ENCODE measurements at places on chromosomes 1 and 21. TPM values are rescaled to one million over a fixed set of nuclear protein-coding genes. Genes with fewer than 3 reads are reported as not detected.

GRCh38 chr21:37224861-37225839, 42.0 kb downstream of the VPS26C start:
- H3K27me3 ChIP-seq = no peaks in the 10 kb centered on the region
- peaks cover 25% of the 10 kb centered on the region for H3K36me3 ChIP-seq
- peaks cover 2% of the 10 kb centered on the region for H3K4me1 ChIP-seq
- DNase-seq = no peak
- H3K27ac ChIP-seq = no peak overlapping the region

- no peaks in the 10 kb centered on the region for H3K4me1 ChIP-seq
- H3K27me3 ChIP-seq = no peaks in the 10 kb centered on the region
- no peak for DNase-seq
- no peaks in the 10 kb centered on the region for H3K36me3 ChIP-seq
- no peak overlapping the region for H3K4me3 ChIP-seq
Measured at GRCh38 chr1:98988904-98989555, 15.6 kb downstream of the PLPPR5 start.

DNA sequence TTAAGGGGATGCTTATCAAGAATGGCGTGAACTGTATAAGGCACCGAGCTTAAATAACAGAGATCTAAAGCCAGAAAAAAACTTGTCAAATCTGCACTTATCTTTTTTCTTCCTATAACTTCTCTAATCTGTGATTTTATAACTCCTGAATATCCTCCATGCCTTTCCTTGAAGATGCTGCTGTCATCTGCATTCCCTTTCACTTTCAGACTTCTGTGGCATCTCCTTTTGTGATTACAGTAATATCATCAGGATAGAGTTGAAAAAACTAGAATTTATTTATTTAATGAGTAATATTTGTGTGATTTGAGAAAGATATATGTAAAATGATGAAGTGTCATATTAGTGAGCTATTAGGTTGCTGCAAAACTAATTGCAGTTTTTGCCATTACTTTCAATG, 357.8 kb upstream of the PTBP2 start:
- H3K4me1 ChIP-seq = no peaks in the 10 kb centered on the region
- H3K4me3 ChIP-seq = no peak overlapping the region
- no peak overlapping the region for H3K27ac ChIP-seq
- no peaks in the 10 kb centered on the region for H3K36me3 ChIP-seq
- no peaks in the 10 kb centered on the region for H3K27me3 ChIP-seq

RNF186 gene
- 9.2 TPM for total RNA-seq

DNA sequence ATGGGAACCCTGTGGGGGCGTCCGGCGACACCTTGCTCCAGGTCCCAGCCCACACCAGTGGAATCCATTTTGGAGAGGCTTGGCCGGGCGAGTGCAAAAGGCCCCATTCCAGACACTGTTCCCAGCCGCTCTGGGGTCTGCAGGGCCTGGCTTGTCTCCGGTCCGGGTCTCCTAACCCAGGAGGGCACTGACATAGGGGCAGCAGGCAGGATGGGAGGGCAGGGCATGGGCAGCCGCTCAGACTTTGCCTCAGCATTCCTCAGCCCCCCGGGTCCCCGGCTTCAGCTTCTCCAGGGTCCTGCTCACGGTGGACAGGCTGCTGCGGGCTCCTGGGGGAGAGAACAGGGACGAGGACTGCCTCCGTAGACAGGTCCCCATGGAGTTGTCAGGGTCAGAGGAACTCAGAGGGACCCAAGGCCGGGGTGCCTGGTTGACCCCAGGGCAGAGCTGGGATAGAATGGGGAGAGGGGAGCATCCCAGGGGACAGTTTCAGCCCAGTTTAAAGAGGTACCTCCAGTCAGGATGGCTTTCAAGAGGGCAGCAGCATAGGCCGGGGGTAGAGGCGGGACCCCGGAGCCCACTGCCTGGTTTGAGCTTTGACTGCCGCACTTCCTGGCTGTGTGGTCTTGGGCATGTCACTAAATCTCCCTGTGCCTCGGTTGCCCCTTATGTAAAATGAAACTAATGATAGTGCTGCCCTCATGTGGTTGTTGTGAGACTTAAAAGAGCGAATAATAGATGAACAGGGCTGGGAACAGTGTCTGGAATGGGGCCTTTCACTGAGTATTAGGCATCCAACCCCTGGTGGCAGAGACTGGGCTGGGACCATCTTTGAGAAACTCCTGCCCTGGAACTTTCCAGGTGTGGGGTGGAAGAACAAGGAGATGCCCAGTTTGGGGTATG, 3.7 kb downstream of the KNCN start:
- H3K4me1 ChIP-seq = no peaks in the 10 kb centered on the region
- no peak for DNase-seq
- no peak overlapping the region for H3K4me3 ChIP-seq
- H3K27me3 ChIP-seq = no peaks in the 10 kb centered on the region
- no peaks in the 10 kb centered on the region for H3K36me3 ChIP-seq

- no peaks in the 10 kb centered on the region for H3K36me3 ChIP-seq
- H3K27me3 ChIP-seq = no peaks in the 10 kb centered on the region
- no peak overlapping the region for H3K27ac ChIP-seq
- no peak for DNase-seq
- no peak overlapping the region for H3K4me3 ChIP-seq
Measured at GRCh38 chr1:184761969-184762485, 7.4 kb upstream of the EDEM3 start.

GRCh38 chr1:171258943-171259342, 10.6 kb downstream of the FMO1 start:
- no peak overlapping the region for H3K4me3 ChIP-seq
- H3K27ac ChIP-seq = no peak overlapping the region
- no peak for DNase-seq

AMY1C gene
- 0.66 TPM for total RNA-seq

DNA sequence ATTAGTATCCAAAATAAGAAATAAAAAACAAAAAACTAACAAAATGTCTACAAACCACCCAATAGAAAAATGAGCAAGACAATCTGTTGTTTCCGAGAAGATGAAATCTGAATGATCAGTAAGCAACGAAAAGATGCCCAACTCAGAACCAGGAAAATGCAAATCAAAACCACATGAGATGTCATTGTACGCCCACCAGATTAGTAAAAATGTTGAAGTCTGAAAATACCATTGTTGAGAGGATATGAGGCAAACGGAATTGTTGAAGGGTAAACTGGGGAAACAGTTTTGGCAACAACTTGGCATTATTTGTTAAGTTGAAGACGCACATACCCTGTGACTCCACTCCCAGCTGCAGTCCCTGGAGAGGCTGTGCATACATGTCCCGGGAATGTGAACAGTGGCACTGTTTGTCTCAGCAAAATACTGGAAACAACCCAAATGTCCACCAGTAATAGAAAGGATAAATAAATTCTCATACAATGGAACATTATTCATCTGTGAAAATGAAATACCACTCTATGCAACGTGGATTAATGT, 10.6 kb downstream of the ZBTB17 start:
- H3K4me1 ChIP-seq = peaks cover 17% of the 10 kb centered on the region
- H3K4me3 ChIP-seq = no peak overlapping the region
- no peaks in the 10 kb centered on the region for H3K27me3 ChIP-seq
- no peaks in the 10 kb centered on the region for H3K36me3 ChIP-seq

SERPINC1 gene
- total RNA-seq = not detected

TMPRSS15 gene
- total RNA-seq = not detected

ZNF672 gene
- 18.8 TPM for total RNA-seq

DNA sequence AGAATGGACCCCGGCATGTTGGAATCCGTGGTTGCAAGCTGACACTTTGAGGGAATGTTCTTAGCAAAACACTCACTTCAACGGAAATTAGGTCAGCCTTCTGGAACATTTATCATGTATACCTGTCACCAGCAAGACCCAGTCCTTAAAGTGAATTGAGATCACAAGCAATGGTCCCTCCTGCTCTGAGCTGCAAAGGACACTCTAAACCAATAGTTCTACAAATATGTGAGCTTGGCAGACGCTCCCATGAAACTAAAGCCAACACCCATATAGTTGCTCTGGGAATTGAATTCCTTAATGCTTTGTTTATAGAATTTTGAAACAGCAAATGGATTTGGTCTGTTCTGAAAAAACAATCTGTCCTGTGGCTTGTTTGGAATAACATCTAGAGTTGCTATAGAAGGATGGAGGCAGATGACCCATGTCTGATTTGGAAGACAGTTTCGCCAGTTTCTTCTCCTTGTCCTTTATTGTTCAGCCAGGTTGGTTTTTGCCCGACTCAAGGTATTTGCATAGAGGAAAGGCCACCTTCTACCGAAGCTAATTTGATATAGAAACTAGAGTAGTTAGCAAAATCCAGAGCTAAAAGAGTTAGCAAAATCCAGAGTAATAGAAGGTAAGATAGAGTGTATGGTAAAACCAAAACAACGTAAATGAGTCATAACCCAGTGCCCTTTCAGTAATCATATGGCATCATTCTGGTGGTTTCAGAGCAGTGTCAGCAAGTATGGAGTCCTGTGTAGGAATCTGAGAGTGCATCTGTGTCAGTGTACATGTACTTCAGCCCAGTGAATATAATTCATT, 236.2 kb downstream of the NFIA start:
- no peak overlapping the region for H3K4me3 ChIP-seq
- no peaks in the 10 kb centered on the region for H3K27me3 ChIP-seq
- peak overlapping the region; percentile 57 for H3K27ac ChIP-seq
- H3K4me1 ChIP-seq = peaks cover 49% of the 10 kb centered on the region
- DNase-seq = peak; percentile 31

TSPEAR gene
- not detected for total RNA-seq

FCGR1A gene
- 3.1 TPM for total RNA-seq

DNA sequence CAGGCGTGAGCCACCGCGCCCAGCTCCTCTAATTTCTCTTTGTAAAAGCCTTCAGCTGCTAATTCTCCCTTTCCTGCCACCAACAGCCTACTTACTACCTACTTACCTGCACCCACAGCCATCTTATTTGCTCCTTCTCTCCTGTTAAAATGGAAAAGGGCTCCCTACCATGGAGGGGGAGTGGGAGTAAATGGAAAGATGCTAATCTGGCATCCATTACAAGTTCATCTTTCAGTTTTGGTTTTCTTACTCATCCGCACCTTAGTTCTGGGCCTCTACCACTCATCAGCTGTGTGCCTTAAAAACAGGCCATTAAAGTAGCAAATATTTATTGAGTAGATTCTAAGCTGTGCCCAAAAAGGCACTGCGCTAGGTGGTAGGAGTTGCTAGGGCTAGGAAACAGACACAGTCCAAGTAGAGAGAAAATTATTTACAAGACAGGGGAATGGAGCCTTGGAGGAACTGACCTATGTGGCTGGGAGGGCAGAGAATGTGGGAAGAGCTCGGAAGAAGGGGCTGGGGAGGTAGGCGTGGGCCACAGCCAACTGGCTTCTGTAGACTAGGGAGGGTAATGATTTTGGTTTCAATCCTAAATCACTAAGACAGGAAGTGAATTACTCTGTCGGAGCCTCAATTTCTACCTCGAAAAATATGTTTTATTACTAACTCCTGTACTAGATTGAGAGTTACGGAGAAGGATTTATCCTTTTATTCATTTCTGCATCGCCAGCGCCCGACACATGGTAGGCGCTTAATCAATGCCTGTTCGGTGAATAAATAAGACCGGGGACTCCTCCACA, 685 bp upstream of the DDI2 start:
- H3K27ac ChIP-seq = peak overlapping the region; percentile 18
- no peaks in the 10 kb centered on the region for H3K27me3 ChIP-seq
- no peak overlapping the region for H3K4me3 ChIP-seq
- H3K4me1 ChIP-seq = peaks cover 41% of the 10 kb centered on the region

- H3K4me1 ChIP-seq = peaks cover 35% of the 10 kb centered on the region
- H3K36me3 ChIP-seq = no peaks in the 10 kb centered on the region
Measured at GRCh38 chr1:183019860-183020259, 3.4 kb upstream of the LAMC1 start.

GRCh38 chr1:119731060-119731459, 19.3 kb downstream of the PHGDH start:
- H3K36me3 ChIP-seq = no peaks in the 10 kb centered on the region
- DNase-seq = no peak
- no peak overlapping the region for H3K27ac ChIP-seq
- no peak overlapping the region for H3K4me3 ChIP-seq

DNA sequence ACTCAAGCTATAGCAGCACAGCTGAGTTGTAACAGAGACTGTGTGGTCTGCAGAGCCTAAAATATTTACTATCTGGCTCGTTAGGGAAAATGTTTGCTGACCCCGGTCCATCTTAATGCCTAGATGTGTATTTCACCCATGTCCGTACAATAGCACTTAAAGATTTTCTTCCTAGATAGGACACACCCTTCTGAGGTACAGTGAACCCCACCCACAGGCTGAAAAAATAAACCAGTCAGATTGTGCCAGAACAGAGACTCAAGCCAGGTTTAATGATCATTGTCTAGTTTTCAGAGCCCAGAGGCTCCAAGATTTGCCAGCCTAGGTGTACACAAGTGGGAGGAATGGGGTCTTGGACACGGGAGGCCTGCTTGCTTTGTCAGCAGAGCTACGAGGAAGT, 5.6 kb downstream of the AMIGO1 start:
- H3K27me3 ChIP-seq = no peaks in the 10 kb centered on the region
- H3K27ac ChIP-seq = no peak overlapping the region
- H3K36me3 ChIP-seq = no peaks in the 10 kb centered on the region
- DNase-seq = no peak

- DNase-seq = no peak
- no peaks in the 10 kb centered on the region for H3K27me3 ChIP-seq
- H3K27ac ChIP-seq = no peak overlapping the region
- H3K36me3 ChIP-seq = no peaks in the 10 kb centered on the region
Measured at GRCh38 chr1:190679454-190679853, 201.8 kb upstream of the BRINP3 start.

DNA sequence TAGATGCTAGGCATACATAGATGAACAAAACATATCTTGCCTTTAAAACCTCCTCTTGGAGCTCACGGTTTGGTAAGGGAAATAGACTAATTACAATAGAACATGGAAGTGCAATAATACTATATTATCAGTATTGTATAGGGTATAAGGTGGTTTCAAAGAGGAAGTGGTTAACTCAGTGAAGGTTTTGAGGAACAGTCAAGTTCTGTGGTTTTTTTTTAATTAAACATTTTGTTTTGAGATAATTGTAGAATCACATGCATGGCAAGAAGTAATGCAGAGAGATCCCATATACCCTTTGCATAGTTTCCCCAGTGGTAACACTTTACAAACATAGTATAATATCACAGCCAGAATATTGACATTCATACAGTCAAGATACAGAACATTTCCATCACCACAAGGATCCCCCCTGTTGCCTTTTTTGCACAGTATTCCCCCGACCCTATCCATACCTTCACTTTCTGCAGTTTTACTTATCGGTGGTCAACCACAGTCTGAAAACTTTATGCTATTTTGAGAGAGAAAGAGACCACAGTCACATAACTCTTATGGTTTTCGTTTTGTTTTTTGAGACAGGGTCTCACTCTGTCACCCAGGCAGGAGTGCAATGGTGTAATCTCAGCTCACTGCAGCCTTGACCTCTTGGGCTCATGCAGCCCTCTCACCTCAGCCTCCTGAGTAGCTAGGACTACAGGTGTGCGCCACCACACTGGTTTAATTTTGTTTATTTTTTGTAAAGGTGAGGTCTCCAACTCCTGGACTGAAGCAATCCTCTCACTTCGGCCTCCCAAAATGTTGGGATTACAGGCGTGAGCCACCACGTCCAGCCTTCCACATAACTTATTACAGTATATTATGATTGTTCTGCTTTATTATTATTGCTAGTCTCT, 60.5 kb upstream of the KIAA1614 start:
- H3K4me3 ChIP-seq = no peak overlapping the region
- H3K27me3 ChIP-seq = no peaks in the 10 kb centered on the region
- no peak for DNase-seq
